ENCODE measurements at places on chromosomes 2 and 18. TPM values are rescaled to one million over a fixed set of nuclear protein-coding genes. Genes with fewer than 3 reads are reported as not detected.

DNA sequence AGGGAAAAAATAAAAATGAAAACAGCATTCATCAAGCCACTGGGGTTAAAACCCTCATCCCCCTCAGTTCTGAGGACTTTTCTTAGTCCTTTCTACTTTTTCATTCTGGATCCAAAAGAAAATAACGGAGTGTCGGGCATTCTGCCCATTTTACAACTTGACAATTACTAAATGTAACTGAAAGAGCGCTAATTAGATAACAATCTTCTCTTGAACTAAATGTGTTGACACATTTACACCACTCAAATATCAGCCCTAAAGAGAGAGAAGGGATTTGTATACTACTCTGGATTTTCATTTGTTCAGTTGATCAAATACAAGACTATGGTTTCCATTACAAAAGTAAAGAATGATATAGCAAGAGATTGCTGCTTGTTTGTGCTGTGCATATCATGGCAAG is 27.5 kb downstream of the ABCA12 start:
- no peak for DNase-seq

- no peak for DNase-seq
These were observed 54.5 kb upstream of the NEMP2 start for GRCh38 chr2:190589008-190589407.

Gene MTX2
- total RNA-seq, result 24.8 TPM

Gene CENPA
- total RNA-seq, result 38.1 TPM

DNA sequence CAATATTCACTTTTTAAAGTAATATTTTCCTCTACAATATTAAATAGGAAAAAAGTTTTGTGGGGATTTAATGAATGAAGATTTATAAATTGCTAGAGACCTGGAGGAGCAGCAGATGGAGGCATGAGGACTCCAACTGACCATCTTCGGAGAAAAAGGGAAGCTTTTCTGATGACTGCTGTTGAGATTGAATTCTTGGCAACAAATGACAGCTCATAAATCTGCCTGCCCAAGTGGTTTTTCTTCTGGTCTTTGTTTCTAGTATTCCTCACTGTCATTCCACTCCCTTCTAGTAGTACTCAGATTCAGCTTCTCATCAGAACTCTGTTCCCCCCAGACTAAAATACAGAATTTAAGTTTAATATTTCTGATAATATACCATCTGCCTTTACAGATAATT is 157.0 kb downstream of the EML6 start:
- DNase-seq, result no peak

Gene RBMS1
- 33.8 TPM for total RNA-seq

DNA sequence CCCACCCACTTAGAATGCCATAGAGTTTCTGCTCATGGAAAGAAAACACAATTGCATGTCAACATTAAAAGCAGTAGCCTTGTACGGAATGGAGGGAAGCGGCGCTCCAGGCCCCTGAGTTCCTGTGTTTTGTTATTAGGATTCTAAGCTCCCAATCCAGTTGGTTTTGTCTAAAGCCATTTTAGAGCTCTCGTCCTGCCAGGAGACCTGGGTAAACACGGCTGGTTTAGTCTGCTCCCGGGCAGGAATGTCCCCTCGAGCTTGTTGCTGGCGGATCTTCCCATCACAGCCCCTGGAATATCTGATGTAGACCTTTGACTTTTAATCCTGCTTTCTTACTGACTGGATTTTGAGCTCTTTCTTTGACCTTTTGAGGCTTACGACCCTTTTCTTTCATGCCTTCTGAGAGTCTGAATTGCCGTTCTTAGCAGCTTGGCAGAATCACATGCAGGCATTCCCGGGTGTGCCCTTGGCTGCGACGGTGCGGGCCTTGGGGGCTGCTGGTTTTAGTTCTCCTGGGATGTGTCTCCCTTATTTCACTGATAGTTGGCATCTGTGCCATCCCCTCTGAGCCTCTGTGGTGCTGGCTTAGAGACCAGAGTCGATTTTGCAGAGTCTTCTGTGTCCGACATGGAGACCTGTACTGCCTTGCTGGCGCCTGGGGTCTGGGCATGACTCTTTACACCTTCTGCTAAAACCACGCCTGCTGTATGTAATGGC is 25.4 kb downstream of the GREB1 start:
- peak; percentile 30 for DNase-seq

DNA sequence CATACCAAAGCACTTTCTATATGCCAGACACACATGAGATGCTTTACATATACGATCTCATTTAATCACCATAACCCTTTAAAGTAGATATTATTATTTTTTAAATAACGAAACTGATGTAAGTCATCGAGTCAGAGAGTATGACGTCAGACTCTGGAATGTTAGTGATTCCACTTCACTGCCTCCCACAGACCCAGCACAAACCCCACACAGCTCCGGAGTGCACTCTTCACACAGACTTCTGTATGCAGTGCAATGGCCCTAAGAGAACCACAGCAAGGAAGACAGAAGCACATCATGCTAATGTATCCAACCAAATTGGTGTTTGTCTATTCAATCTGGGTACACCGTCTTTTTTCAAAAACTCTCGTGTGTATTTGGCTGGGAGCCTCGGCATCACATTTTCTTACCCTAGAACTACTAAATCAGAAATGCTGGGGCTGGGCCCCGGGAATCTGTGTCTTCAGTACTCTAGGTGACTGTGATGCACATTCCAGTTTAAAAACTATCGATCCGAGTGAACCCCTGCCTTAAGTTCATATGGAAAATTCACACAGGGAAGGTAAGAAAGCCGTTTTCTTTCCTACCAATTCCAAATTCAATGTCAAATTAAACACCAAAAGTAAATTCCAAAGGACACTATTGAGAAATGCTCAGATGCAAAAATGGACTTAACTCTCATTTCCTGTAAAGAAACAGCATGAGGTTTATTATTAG is 117.7 kb upstream of the ACVR1C start:
- no peak for DNase-seq

DNA sequence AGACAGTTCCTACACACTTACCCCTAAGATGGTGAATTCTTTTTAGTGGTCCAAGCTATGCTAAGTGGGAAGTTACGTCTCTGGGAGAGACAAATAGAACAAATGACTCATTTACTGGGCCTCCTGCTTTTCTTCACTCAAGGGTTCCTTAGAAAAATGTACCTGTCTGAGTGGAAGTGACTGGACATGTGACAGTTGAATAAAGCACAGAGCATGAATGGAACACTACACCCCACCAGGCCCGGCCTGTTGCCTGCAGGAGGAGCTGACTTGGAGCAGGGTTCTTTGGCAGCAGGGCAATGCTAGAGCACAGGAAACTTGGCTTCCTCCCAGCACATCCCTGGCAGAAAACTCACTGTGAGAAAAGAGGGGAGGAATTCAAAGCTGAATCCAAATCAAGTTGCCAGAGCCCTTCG is 451.0 kb upstream of the SETBP1 start:
- DNase-seq, result no peak

DNA sequence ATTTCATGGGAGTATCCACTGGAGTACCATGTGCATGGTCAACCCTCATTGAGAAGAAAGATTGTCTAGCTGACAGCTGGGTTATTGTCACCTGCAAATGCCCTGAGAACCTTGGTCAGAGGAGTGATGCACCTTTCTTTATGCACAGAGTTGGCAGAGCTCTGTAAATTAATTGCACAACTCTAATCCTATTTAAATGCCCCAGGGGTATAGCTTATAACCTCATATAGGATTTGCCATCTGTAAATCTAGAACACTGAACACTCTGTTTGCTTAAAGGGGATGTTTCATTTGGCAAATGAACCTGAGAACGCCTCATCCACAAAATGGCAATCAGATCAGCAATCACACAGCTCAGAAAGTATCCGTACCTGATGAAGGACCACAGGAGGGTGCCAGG is 71.8 kb upstream of the SP5 start:
- no peak for DNase-seq

GRCh38 chr2:16045653-16046352 is 105.5 kb downstream of the MYCN start:
- DNase-seq, result no peak

Gene CD28
- total RNA-seq, result 159 TPM

GRCh38 chr2:126653761-126654160 is 2.2 kb upstream of the GYPC start:
- no peak for DNase-seq

GRCh38 chr2:120710256-120710655 is 25.4 kb upstream of the GLI2 start:
- DNase-seq, result no peak

GRCh38 chr2:150403457-150403856 is 84.0 kb downstream of the RND3 start:
- no peak for DNase-seq

GRCh38 chr2:172808156-172808555 is 72.5 kb downstream of the RAPGEF4 start:
- no peak for DNase-seq

Gene ANKMY1
- 22.1 TPM for total RNA-seq

Gene PPP1R1C
- not detected for total RNA-seq

DNA sequence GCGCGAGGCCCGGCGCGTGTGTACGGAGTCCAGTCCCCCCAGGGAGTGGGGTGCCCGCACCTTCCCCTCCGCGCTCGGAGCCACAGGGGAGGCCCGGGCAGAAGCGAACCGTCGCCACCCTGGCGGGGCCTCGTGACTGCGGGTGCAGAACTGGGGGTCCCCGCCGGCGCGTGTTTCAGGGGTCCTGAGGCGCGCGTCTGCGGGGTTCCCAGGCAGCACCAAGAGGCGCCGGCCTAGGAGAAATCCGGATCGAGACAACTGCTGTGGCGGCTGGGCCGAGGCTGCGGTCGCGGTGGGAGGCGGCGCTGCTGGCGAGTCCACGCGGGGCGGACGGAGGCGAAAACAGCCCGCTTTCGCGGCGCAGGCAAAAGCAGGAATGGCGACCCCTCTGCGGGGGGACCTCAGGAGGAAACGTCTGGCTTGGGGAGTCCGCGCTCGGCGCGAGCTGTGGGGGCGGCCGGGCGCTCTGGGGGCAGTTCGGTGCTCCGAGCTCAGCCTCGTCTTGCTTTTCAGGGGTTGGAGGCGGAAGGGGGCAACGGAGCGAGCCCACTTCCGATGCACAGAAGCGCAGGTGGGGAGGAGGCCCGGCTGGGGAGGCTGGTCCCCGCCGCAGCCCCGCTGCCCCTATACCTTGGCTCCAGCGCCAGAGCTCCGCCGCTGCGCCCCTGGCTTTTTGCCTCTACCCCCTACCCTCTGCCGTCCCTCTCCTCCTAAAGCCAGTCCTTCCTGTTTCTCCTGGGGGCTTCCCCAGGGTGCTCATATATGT is 81.5 kb upstream of the LDLRAD4 start:
- peak; percentile 33 for DNase-seq

Gene DHRS9
- 5.9 TPM for total RNA-seq

GRCh38 chr18:44039216-44039615 is 641.5 kb upstream of the SETBP1 start:
- no peak for DNase-seq

DNA sequence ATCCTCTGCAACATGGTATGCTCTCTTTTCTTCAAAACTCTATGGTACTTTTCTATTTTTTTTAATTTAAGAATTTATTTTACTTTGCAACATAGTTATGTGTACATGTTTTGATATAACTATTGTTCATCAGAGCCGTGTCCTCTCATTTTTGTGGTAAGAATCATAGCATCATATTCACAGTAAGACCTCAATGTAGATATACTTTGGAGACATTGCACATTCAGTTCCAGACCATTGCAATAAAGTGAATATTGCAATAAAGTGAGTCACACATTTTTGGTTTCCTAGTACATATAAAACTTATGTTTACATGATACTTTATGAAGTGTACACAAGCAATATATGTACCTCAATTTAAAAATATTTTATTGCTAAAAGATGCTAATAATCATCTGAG is 22.7 kb upstream of the LINC00305 start:
- DNase-seq, result no peak

GRCh38 chr2:88024509-88024908 is 8.2 kb upstream of the RNU2-63P start:
- no peak for DNase-seq

DNA sequence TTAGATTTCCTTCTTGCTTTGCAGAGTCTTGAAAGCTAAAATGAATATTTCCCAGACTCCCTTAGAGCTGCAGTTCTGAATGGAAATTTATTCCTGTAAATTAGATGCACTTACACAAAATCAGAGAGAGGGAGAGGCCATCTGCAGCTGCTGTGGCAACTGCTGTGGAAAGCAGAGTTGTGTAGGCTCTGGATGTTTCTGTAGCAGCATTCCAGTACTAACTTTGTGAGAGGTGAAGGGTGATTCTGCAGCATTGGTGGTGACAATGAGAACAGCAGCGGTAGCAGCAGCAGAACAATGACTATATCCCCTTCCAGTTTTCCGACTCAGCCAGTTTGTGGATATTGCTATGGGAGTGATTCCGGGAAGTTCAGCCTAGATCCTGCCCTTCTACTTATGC is 433.0 kb upstream of the REG3G start:
- DNase-seq, result no peak

DNA sequence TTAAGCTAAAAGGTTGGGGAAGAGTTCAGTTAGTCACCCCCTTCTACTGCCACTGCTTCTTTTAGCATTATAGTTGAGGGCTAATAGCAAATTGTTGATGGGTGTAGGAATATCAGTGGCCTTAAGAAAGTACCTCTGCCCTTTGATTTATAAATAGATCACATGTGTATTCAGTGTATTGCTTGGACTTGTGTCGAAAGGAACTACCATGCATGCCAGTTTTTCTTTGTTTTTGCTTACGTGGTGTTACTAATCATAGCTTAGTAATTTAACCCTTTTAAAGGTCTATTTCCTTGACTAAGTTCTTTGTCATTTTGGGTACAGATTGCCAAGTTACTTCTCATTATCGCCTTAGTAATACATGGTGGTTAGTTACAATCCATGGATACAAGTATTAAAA is 85.6 kb downstream of the MIB1 start:
- DNase-seq, result no peak

DNA sequence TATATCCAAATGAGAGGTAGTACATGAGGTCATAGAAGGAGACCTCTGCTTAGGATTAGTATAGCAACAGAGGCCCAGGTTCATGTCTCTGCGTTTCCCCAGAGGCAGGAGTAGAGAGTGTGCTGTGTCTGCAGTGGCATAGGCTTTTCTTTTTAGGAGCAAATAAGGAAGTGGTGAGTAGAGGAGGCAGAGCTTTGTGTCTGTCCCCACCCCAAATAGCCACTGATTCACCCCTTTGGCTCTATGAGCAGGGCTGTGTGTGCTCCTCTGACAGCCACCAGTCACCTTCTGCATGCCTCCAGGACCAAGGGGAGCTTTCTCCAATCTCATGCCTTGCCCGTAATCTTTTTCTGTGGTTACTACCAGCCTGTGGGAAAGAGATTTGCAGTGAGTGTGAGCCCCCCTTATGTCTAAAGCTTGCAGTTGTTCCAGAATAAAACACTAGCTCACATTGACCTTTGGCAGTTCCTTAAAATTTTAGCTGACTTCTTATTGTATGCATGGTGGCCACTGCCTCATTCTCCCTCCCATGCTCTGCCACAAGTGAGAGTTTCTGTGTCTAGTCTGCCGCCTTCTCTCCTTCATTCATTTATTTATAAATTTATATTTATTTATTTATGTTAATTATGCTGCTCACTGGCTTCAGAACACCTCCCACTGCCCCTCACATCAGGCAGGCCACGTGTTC is 23.5 kb upstream of the ELAC1 start:
- no peak for DNase-seq

DNA sequence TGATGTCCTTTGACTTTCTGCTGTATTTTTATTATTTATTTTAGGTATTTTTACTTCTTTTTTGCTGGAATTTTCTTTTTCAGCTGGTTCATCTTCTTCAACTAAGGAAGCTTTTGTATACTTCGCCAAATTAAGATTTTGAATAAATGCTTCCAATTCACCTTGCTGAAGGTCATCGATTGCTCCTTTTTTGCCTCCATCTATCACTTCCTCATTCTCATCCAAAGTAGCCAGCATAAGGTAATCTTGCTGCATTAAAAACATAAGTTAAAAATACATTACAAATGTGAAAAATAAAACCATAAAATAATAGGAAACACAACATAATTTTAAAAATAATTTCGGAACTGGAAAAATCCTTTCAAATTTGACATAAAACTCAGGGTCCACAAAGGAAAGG is 2.6 kb downstream of the CEBPZ start:
- no peak for DNase-seq

Gene MDH1B
- total RNA-seq, result 1.4 TPM

Data from activated naive CD4-positive, alpha-beta T cell treated with anti-CD3 and anti-CD28 coated beads, Interleukin-2, amount 50 U/mL, for 72 hours (primary cell).